ENCODE measurements at places on chromosomes 5 and 9. TPM values are rescaled to one million over a fixed set of nuclear protein-coding genes. Genes with fewer than 3 reads are reported as not detected.

The FAM114A2 gene
- polyA plus RNA-seq = 20.2 TPM

The CCDC107 gene
- 34.6 TPM for polyA plus RNA-seq

The SPATA9 gene
- polyA plus RNA-seq = 1.7 TPM

The PBX3 gene
- 132 TPM for polyA plus RNA-seq

The TMEM267 gene
- polyA plus RNA-seq = 12.2 TPM

The NMUR2 gene
- 1.3 TPM for polyA plus RNA-seq

The CCL27 gene
- 1.0 TPM for polyA plus RNA-seq

The BHMT gene
- polyA plus RNA-seq = 5.0 TPM

The PDE6A gene
- polyA plus RNA-seq = 0.06 TPM

The STKLD1 gene
- polyA plus RNA-seq = 7.5 TPM

The SNX2 gene
- polyA plus RNA-seq = 77.1 TPM

The SWI5 gene
- 22.6 TPM for polyA plus RNA-seq

The LTC4S gene
- polyA plus RNA-seq = 10.7 TPM

The UNC13B gene
- polyA plus RNA-seq = 25.6 TPM

The GRM6 gene
- 3.7 TPM for polyA plus RNA-seq

The PCDHB3 gene
- 4.5 TPM for polyA plus RNA-seq

The SPTAN1 gene
- polyA plus RNA-seq = 1,193 TPM

The LCN2 gene
- polyA plus RNA-seq = not detected

The TRIM36 gene
- 35.8 TPM for polyA plus RNA-seq

The CDH18 gene
- 22.1 TPM for polyA plus RNA-seq

The SLC36A2 gene
- polyA plus RNA-seq = not detected

The STK32A gene
- polyA plus RNA-seq = 17.9 TPM

The SDHA gene
- polyA plus RNA-seq = 144 TPM

The LRRC19 gene
- 0.44 TPM for polyA plus RNA-seq

The MARCOL gene
- 0.14 TPM for polyA plus RNA-seq

The RPL35 gene
- 828 TPM for polyA plus RNA-seq

The WDR38 gene
- 10.8 TPM for polyA plus RNA-seq

The OTULINL gene
- polyA plus RNA-seq = 26.5 TPM

The TTC23L gene
- polyA plus RNA-seq = 4.6 TPM

The CSF2 gene
- polyA plus RNA-seq = not detected

The IL13 gene
- polyA plus RNA-seq = not detected

The STPG3 gene
- 0.32 TPM for polyA plus RNA-seq

The THBS4 gene
- 30.1 TPM for polyA plus RNA-seq

The CER1 gene
- 0.78 TPM for polyA plus RNA-seq

The RNF180 gene
- 19.3 TPM for polyA plus RNA-seq

The PPP3R2 gene
- 0.17 TPM for polyA plus RNA-seq

The CTNND2 gene
- polyA plus RNA-seq = 183 TPM

The SHISAL2B gene
- 2.9 TPM for polyA plus RNA-seq

The WNK2 gene
- 124 TPM for polyA plus RNA-seq

The PHF24 gene
- 48.6 TPM for polyA plus RNA-seq

The ADAMTS12 gene
- polyA plus RNA-seq = 8.1 TPM

The SLC25A2 gene
- polyA plus RNA-seq = not detected

The SIGMAR1 gene
- 79.5 TPM for polyA plus RNA-seq

The CDC20B gene
- polyA plus RNA-seq = 0.17 TPM

The IFNA21 gene
- not detected for polyA plus RNA-seq

The NR2F1-AS1 gene
- 65.7 TPM for polyA plus RNA-seq

The NSD1 gene
- 44.6 TPM for polyA plus RNA-seq

The GARIN3 gene
- not detected for polyA plus RNA-seq

The PRR16 gene
- polyA plus RNA-seq = 5.7 TPM

The TAF1L gene
- not detected for polyA plus RNA-seq

The SPARC gene
- 2,283 TPM for polyA plus RNA-seq

The SARDH gene
- polyA plus RNA-seq = 10.5 TPM

The IRX2 gene
- polyA plus RNA-seq = 18.4 TPM

The KIF24 gene
- polyA plus RNA-seq = 4.0 TPM

The LEAP2 gene
- polyA plus RNA-seq = 3.2 TPM

The SPAG8 gene
- polyA plus RNA-seq = 16.5 TPM

The PCSK1 gene
- 3.6 TPM for polyA plus RNA-seq

The CARTPT gene
- 20.2 TPM for polyA plus RNA-seq

The SAXO1 gene
- 0.08 TPM for polyA plus RNA-seq

All from spinal cord (tissue), 10 donors.